ACHN (cell line): ENCODE measurements at places on chromosomes 6 and 20.

DNA sequence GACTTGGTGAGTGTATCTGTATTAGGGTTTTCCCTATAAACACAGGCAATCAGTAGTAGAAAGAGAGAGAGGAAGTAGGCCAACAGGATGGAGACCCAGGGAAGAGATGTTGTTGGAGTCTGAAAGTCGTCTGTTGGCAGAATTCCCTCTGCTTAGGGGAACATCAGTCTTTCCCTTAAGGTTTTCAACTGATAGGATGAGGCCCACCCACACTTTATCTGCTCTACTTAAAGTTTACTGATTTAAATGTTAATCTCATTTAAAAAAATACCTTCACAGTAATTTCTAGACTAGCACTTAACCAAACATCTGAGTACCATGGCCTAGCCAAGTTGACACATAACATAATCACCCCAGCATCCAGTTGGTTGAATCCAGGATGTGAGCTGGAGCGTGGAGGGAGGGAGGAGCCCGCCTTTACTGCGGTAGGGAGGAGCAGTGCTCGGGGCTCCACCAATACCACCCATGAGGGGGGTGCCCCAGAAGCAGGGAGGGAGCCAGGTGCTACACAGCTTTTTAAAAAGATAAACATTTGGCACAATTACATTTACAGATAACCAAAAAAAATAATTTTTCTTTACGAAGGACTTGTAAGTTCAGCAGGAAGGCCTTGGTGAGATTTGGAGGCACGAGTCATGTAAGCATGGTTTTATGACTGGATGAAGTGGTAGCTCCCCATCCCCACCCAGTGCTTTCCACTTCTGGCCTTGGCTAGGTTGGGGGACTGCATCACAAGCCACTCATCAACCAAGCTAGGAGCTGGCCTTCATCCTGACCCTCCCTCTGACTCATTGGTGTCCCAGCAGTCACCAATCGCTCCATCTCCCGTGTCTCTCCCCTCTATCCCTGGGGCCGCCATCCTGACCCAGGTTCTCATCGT lies 18.4 kb upstream of the SNX9 start:
- no peak for DNase-seq

DNA sequence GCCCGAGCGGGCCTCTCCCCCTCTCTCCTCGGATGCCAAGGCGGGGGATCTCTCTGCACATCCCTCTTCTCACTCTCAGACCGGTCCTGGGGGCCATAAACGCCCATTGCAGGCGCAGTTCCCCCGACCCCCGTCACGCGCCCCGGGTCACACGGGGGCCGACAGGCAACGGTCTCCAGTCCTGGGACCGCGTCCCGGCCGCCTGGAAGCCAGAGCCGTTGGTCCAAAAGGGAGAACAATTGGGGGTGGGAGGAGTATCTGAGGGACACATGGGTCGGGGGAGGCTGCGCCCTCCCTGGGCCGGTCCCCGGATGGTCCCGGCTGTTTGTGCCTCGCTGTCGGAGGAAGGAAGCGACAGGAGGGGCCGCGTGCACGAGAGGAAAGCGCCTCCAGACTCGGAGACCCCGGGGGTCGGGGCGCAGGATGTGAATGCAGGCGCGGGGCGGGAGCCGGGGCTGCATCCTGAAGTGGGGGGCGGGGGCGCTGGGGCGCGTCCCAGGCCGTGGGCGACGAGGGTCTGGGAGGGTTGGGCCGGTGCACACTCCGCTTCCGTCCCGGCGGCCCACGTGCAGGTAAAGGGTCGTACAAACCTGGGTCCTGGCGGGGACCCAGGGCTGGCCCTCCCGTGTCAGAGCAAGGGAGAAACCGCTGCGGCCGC lies 903 bp downstream of the SLC4A11 start:
- DNase-seq, result no peak

GRCh38 chr6:7086488-7086887 lies 21.3 kb upstream of the RREB1 start:
- peak; percentile 20 for DNase-seq

- no peak for DNase-seq
Observed at GRCh38 chr6:12190252-12190651, 99.9 kb upstream of the EDN1 start.

- peak; percentile 39 for DNase-seq
Observed at GRCh38 chr20:63194007-63194796, 21.7 kb downstream of the YTHDF1 start.

GRCh38 chr6:87241304-87241703 lies 81.1 kb upstream of the SMIM8 start:
- peak; percentile 3 for DNase-seq
